Suppressor macrophage (primary cell): ENCODE measurements at places on chromosomes 6 and 20.
A peak's percentile ranks its signal among the peaks of the same experiment; 100 is the strongest.

DNA sequence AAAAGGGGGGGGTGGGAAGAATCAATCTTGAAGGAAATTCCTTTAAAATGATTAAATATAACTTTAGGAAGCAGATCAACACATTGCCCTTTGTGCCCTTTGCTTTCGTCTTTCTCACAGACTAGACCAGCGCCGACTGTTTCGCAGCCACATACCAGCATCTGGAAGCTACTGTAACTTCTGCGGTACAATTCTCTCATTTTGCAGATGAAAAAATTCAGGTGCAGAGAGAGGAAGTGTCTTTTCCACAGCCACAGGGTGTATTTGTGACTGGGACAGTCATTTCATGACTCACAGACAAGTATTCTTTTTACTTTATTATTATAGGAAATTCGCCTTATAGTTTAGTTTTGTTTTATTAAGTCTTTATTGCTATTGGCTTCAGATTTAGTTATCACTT is 84.2 kb downstream of the UST start:
- DNase-seq = no peak

GRCh38 chr20:41316602-41317545 is 657 bp downstream of the ZHX3 start:
- peak; percentile 51 for DNase-seq

DNA sequence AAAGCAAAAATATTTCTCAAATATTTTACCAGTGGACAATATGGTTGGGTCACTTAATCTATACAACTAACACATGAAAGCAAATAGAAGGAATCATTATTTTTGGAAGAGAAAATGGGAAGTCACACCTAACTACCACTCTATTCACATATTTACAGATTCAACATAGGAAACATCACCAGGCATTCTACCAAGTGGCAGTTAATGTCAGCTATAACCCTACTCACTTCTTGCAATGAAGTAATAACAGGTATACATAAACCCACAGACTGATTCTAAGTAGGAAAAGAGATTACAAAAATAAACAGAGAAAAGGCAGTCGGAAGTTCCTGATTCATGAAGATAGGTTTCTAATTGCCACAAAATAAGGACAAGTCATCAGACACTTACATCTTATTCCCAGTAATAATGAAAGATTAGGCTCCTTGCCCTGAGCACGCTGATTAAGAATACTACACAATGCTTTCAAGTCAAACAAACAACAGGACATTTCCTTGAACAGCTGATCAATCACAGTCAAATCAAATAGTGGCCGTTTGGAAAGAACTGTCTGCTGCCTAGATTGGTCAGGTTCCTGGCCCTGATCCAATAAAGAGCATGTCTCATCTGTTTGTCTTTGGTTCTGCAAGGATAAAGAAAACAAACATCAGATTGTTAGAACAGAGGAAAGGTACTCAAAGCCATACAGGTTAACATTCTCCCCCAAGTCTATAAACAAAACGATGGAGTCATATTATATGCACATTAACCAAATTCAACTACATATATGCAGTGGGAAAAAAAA is 79.2 kb upstream of the PLN start:
- DNase-seq = no peak

GRCh38 chr20:25020345-25020744 is 27.8 kb upstream of the APMAP start:
- no peak for DNase-seq
